Umbilical cord (tissue), 2 donors: ENCODE measurements at places on chromosomes 11 and 22. TPM values are rescaled to one million over a fixed set of nuclear protein-coding genes. Genes with fewer than 3 reads are reported as not detected.

Gene KCNJ4
- not detected for total RNA-seq

Gene GLB1L3
- 2.2 TPM for total RNA-seq

Gene GRIA4
- total RNA-seq: 7.7 TPM

Gene MUC2
- under 0.01 TPM for total RNA-seq

Gene IL17REL
- total RNA-seq: not detected

Gene SNX19
- 60.4 TPM for total RNA-seq

Gene IRAG1
- total RNA-seq: 62.6 TPM

Gene OR51B5
- 17.1 TPM for total RNA-seq

Gene TSPAN18
- 20.5 TPM for total RNA-seq

Gene PHETA2
- total RNA-seq: 15.4 TPM

Gene ANKK1
- total RNA-seq: 0.48 TPM

Gene ARFGAP3
- total RNA-seq: 94.6 TPM

Gene PACS1
- total RNA-seq: 42.6 TPM

Gene INPP5J
- 6.3 TPM for total RNA-seq

Gene BEST1
- total RNA-seq: 7.5 TPM

Gene SYT7
- 1.4 TPM for total RNA-seq

Gene DEUP1
- 4.1 TPM for total RNA-seq

Gene OR8D1
- total RNA-seq: 7.9 TPM

Gene OR10D3
- total RNA-seq: 0.24 TPM

Gene OR5P2
- total RNA-seq: not detected

Gene SEPTIN3
- total RNA-seq: 0.48 TPM

Gene FAM118B
- total RNA-seq: 42.9 TPM

Gene HEPACAM
- total RNA-seq: 1.9 TPM

Gene CLCF1
- total RNA-seq: 11.1 TPM

Gene SPDYC
- not detected for total RNA-seq

Gene TIMP3
- total RNA-seq: 297 TPM

Gene OR52A1
- 2.6 TPM for total RNA-seq

Gene MRGPRX4
- 0.96 TPM for total RNA-seq

Gene JAM3
- total RNA-seq: 156 TPM

Gene NRXN2
- total RNA-seq: 43.6 TPM

Gene MS4A7
- total RNA-seq: 14.9 TPM

Gene APOBEC3B
- not detected for total RNA-seq

Gene APOL3
- total RNA-seq: 8.9 TPM

Gene MYO7A
- total RNA-seq: 7.0 TPM

Gene LINC01488
- total RNA-seq: 0.96 TPM

Gene UBQLN3
- total RNA-seq: 2.6 TPM

Gene TBX1
- total RNA-seq: not detected

Gene SLC36A4
- 32.0 TPM for total RNA-seq

Gene OR9Q2
- 0.96 TPM for total RNA-seq

Gene FJX1
- 8.4 TPM for total RNA-seq

Gene ACTN3
- total RNA-seq: not detected

Gene CACNA1I
- total RNA-seq: 0.48 TPM

Gene C11orf65
- total RNA-seq: 1.2 TPM

Gene KCNK7
- total RNA-seq: not detected

Gene SLC22A25
- total RNA-seq: not detected

Gene SF3A1
- 27.7 TPM for total RNA-seq

Gene NPAS4
- 2.4 TPM for total RNA-seq

Gene C22orf39
- total RNA-seq: 66.0 TPM

Gene TRIM29
- total RNA-seq: 39.7 TPM

Gene MIEF1
- total RNA-seq: 7.0 TPM

Gene FAM83F
- 1.4 TPM for total RNA-seq

Gene USP28
- total RNA-seq: 51.0 TPM

Gene NLRP6
- total RNA-seq: not detected

Gene CSTPP1
- 51.8 TPM for total RNA-seq

Gene ABCC8
- 0.48 TPM for total RNA-seq

Gene SPCS2
- total RNA-seq: 15.9 TPM

Gene NRGN
- total RNA-seq: not detected

Gene ZNF215
- 13.7 TPM for total RNA-seq

Gene MYO18B
- total RNA-seq: 7.9 TPM
